EH (cell line): ENCODE measurements at places on chromosomes 2 and 18.

- DNase-seq, result no peak
Measured at GRCh38 chr2:43218702-43219382, 7.6 kb downstream of the ZFP36L2 start.

DNA sequence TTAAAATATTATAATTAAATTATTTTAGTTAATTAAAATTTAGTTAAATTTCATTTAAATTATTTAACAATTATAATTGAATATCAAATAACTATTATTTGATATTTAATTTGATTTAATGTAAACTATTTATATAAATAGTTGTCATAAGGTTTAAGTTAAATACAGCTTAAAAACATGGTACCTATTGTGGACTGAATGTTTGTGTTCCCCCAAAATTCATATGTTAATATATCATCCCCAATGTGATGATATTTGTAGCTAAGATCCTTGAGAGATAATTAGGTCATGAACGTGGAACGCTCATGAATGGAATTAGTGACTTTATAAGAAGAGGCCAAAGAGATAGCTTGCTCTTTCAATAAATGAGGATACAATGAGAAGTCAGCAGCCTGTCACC is 505.7 kb upstream of the LRATD1 start:
- no peak for DNase-seq

- peak; percentile 30 for DNase-seq
Measured at GRCh38 chr2:30481323-30481800, 34.3 kb downstream of the LCLAT1 start.

- DNase-seq, result peak; percentile 37
Measured at GRCh38 chr18:55501579-55501978, 86.4 kb downstream of the TCF4 start.

- no peak for DNase-seq
Measured at GRCh38 chr2:24577481-24577880, 86.4 kb downstream of the NCOA1 start.

GRCh38 chr2:225112362-225113126 is 70.3 kb upstream of the DOCK10 start:
- DNase-seq, result peak; percentile 27

- no peak for DNase-seq
Measured at GRCh38 chr2:134574611-134575330, 144.0 kb downstream of the TMEM163 start.

GRCh38 chr18:23183411-23184150 is 48.3 kb downstream of the CABLES1 start:
- DNase-seq, result peak; percentile 90

- peak; percentile 4 for DNase-seq
Measured at GRCh38 chr2:43790147-43790546, 16.3 kb downstream of the DYNC2LI1 start.

- no peak for DNase-seq
Measured at GRCh38 chr2:211093743-211094303, 537.4 kb downstream of the CPS1 start.

- peak; percentile 36 for DNase-seq
Measured at GRCh38 chr2:136384531-136385303, 266.8 kb upstream of the CXCR4 start.

DNA sequence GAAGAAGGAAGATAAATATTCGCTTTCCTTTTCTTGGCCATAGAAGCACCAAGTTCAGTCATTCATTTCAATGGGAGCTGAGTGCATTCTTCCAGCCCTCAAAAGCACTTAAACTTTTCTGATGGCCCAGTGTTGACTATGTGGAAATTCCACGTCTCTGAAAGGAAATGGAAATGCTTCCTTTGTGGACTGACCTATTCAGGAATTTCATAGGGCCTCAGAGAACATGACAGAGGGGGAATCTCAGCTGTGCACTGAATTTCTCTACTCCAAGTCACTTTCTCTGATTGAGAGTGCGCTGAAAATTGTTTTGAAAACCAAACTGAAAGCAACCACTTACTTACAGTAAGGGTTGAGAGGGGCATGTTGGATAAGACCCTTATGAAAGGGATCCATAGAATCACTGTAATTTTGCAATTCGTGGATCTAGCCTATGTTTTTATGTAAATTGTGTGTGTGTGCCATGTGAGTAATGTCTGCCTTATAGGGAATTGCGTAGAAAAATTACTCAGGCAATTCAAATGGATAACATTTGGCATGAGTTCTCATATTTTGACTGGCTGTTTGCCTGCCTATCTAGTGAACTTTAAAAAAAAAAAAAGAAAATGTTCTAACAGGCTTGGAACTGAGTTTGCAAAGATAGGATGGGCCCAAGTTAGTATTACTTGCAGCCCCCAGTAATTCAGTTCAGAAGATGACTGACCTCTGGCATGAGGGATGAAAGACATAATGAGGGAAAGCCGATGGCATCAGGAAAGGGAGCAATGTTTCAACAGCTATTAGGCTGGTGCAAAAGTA is 437.0 kb downstream of the PTPRM start:
- peak; percentile 42 for DNase-seq

GRCh38 chr2:46171411-46171953 is 125.7 kb upstream of the EPAS1 start:
- DNase-seq, result peak; percentile 93

DNA sequence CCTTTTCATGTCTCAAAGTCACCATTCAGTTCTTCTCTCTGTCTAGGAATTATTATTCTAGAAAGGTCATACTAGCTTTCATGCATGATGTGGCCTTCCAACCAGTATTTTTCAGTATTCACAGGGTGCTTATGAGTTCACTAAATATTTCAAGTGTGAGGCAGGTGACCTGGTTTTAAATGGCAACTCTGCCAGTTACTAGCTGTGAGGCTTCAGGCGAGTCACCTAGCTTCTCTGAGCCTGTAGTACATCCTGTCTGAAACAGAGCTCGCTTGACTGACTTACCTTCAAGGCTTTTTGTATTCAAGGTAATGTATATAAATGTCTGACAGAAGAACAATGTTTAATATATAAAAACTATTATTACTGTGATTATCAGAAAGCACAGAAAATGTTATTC is 19.4 kb upstream of the ACVR1 start:
- peak; percentile 56 for DNase-seq

DNA sequence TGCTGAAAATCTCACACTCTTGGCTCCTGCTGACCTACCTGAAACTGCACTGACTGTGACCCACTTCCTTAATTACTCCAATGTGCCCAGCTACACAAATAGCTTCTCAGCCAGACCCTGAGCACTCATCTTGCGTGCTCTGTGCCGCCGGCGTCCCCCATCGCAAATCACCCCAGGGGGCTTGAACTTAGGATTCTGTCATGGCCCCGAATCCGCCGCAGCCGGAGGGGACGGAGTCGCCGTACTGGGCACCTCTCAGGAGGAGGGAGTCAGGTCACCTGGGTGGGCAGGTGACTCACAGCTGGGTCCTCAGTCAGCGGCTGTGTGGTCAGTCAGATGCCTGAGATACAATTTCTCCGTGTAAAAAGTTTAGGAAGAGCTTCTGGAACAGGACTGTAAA is 804.9 kb upstream of the SALL3 start:
- DNase-seq, result no peak

- peak; percentile 67 for DNase-seq
Measured at GRCh38 chr2:225270861-225271260, 128.6 kb upstream of the NYAP2 start.

- DNase-seq, result no peak
Measured at GRCh38 chr2:125341353-125341752, 1314.6 kb upstream of the GYPC start.

DNA sequence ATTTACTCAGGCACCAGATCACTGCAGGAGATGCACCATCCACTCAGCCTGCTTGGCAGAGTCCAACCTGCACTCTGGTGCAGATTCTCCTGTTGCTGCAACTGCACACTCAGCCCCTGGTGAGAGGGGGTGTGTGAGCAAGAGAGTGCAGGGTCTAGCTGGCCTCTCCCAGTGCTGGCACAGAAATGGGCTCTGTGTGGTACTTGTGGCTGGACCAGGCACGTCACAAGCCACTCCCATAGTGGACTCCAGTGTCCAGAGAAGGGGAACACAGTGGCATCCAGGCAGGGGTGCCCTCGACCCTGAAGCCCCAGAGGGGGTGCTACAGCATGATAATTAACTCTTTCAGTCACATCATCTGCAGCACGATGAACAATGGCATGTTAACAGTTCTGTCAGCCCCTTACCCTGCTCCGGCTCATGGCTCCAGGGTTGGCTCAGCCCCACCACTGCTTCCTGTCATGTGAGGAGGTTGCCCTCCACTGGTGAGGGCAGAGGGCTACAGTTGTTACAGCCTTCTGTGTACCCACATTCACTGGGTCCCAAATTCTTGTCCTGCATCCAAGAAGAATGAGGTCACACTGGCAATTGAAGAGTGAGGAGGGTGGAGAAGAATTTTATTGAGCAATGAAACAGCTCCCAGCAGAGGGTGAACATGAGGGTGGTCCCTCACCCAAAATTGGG is 135.7 kb downstream of the EVA1A start:
- DNase-seq, result peak; percentile 52
